Amniotic stem cell (primary cell): ENCODE measurements at places on chromosomes 12 and 14.

DNA sequence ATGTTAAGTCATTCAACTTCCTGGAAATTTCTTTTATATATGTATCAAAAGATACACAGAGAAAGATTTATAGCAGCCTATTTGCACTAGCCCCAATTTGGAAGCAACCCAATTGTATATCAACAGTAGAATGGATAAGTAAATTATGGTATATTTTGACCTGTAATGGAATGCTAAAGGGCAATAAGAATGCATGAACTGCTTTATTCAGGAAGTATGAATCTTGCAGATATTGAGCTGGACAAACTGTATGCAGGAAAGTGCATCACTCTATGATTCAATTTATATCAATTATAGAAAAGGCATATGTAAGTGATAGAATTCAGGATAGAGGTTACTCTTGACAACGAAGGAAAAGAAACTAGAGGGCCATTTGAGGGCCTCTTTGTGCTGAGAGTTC is 913.1 kb upstream of the FBXO33 start:
- no peak for DNase-seq

DNA sequence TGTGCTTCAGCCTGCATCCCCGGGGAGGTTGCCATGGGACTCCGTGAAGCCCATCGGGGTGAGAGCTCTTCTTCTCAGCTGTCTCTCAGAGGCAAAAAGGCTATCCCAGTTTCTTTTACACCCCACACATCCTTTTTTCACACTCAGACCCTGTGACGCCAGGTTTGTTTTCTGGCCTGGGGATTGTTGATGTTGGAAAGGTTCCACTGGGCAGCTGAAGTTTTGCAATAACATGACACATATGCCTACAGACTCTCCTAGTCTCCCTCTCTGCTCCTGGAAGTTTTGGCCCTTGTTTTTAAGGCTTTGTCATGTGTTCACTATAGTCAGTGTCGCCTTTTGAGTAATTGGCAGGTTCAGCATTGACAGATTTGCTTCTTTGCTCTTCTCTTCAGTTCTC is 118.6 kb downstream of the SMOC1 start:
- DNase-seq, result no peak

DNA sequence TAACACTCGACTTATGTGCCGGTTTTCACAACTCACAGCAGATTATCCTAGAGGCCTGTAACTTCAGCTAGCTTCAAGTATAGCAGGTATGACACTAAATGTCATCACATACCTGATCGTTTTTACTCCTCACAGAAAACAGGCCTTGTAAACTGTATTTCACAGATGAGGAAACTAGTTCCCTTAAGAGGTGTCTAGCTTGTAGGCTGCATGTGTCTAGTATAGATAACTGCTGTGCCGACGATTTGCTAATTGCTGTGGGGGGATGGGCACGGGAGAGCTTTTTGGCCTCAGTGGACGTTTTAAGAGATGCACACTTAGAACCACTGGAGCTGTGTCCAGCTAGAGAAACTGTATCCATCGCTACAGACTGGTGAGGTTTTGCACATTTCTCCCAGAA is 78.8 kb downstream of the PAPOLA start:
- DNase-seq, result no peak

- no peak for DNase-seq
Observed at GRCh38 chr12:106285982-106286381, 16.6 kb upstream of the TCP11L2 start.

DNA sequence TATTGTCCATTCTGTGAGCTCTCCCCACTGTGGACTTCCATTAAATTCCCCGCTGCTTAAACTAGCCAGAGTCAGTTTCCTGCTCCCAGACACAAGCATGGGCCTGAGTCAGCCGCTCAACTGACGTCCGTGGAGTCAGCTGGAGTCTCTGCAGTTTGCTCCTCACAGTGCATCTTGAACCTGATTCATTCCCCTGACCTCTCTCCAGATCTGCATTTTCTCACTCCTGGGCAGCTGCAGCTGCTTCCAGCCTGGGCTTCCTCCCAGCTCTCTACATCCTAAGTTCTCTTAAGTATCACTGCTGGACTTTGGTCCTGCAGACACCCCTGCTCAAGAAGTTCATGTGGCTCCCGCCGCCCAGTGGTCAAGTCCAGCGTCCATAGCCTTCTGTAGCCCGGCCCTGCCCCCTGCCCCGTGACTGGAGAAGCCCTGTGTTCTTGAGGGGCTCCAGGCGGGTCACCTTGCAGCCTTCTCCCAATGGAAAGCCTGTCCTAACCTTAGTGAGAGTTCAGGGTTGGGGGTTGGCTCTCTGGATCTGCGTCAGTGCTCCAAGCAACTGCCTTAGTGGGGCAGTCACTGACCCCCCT is 20.0 kb downstream of the NFKBIA start:
- peak; percentile 71 for DNase-seq

- peak; percentile 17 for DNase-seq
Observed at GRCh38 chr14:80388980-80389711, 177.8 kb upstream of the DIO2 start.

DNA sequence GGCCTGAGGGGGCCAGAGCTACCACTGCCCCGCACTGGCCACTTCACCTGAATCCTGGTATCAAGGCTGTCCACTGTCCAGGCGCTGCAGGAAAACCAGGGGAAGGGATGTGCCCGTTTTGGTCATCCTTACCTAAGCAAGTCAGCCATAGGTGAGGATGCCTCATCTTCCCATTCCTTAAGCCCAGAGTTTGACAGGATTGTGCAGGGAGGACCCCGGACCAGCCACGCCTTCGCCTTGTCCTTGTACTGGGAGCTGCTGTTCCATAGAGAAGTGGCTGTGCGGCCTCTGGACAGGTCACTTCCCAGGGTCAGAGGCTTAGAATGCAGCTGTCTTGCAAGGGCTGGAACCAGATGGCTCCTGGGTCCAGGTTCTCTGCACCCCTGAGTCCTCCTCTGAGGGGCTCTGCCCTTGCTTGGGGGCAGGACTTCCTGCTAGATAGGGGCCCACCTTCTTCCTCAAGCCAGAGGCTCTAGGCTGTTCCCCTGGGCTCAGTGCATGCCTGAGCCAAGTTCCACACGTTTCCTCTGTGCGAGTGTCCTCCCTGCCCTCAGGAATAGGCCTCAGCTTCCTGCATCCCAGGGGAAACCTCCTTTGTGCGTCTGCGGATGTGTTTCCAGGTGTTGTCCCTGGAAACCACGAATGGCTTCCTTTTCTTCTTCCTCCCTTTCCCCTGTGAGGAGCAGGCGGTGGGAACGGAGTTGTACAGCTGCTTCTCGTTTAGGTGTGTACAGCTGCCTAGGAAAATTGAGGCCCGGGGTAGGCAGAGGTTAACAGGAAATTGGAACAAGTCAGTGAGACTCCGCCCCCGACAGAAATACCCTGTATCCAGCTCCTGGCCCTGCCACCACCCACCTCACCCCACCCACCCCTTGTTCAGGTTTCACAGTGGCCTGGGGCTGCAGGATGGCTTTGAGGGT is 54.3 kb upstream of the RIN3 start:
- no peak for DNase-seq

- DNase-seq, result no peak
Observed at GRCh38 chr12:75483431-75483830, 2.9 kb downstream of the GLIPR1 start.

DNA sequence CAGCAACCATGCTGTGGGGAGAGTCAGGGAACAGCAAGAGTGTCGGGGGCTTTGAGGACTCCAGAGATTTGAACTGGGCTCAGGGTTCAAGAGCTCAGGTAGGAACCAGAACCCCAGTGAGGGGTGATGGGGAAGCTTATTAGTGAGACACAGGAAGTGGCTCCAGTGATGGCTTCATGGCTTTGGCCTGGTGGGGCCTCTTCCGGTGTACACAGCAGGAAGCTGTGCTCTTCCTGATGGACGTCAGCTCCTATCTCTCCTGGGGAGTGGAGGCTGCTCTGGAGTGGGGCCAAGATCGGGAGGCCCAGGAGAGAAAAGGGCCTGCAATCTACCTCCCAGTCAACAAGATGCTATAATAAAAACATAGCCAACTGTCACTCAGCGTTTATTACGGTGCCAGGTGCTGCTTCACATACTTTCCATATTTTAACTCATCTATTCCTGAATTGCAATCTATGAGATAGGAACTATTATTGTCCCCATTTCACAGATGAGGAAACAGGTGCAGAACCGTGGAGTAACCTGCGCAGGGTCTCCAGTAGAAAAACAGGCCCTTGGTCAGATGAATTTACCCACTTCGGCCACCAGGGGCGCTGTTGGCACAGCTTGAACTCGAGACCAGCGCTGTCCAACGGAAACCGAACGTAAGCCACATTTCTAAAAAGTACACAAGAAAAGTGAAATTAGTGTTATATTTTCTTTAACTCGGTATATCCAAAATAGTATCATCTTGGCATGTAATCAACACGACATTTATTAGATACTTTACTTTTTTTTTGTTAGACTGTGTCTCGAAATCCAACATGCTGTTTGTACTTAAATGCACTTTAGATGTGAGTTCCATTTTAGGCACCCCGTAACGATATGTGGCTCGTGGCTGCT is 63.6 kb upstream of the DLK1 start:
- no peak for DNase-seq

DNA sequence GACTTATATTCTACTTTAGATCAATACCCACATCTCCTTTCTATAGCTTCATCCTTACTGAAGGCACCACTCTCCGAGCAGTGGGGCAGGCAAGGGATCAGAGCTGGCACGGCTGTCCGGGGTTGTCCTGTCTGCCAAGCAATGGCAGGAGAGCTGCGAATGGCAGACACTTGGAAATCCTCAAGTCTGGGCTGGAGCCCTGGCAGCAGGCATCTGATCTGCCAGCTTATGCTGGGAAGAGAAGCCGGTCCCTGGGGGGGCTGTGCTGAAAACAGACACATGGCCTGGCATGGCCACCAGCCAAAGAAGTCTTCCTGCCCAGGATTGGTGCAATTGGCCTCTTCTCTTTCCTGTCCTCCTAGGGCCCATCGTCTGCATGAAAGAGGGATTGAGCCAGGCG is 280.2 kb upstream of the PWP1 start:
- no peak for DNase-seq

DNA sequence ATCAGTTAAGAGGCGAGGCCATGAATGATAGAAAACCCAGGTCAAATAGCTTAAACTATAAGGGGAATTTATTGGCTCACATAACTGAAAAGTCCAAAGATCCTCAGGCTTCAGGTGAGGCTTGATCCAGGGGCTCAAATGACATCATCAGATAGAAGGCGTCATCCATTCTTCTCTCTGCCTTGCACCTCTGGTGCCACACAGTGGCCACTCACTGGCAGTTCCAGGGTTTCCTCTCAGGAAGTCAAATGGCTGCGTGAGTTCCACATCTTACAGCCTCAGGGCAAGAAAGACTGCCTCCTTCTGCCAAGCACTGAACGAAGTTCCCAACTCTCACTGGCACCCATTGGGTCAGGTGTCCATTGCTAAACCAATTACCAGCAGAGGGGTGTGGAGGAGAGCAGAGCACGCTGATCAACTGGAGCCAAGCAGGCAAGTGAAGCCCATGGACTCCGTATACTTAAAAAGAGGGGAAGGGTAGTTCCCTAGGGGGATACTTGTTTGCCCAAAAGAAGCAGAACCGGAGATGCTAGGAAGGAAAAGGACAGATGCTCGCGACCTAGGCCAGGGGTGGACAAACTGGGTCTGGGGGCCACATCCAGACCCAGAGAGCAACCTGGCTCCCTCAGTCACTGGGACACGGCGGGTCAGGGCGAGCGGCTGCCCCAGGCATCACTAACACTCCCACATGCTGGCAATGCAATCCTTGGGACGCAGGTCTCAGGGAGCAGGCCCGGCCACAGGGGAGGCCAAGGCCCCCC is 69.3 kb downstream of the SERPINA3 start:
- peak; percentile 3 for DNase-seq

DNA sequence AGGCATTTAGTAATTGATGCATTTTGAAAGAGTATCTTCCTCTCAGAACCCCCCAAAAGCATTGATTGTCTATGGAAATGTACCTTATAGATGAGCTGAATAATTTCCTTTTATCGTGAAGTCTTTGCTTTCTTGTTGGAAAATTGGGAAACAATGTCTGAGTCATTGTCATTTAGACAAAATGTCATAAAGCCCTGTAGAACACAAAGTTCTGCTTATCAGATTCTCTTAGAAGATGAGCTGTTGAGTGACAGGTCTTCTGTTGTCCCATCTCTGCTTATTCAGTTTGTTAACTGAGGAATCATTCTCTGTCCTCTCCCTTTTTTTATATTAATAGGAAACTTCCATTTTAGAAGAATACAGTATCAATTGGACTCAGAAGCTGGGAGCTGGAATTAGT is 22.9 kb downstream of the MAPKAPK5 start:
- no peak for DNase-seq
